Activated T-cell treated with anti-CD3 and anti-CD28 coated beads for 24 hours (primary cell): ENCODE measurements at places on chromosomes 4 and X.

GRCh38 chr4:6852582-6852981 is 57.0 kb upstream of the TBC1D14 start:
- no peak for DNase-seq

GRCh38 chr4:179719766-179720450 is 2277.7 kb upstream of the AGA start:
- DNase-seq, result no peak

- DNase-seq, result no peak
These were observed at the start of gene COL4A6 for GRCh38 chrX:108438110-108438623. COL4A6 (minus strand) TSS chrX:108438422; CDS start chrX:108438196, 226 bp downstream.

- DNase-seq, result no peak
These were observed 41.0 kb downstream of the RAI2 start for GRCh38 chrX:17820100-17820499.

DNA sequence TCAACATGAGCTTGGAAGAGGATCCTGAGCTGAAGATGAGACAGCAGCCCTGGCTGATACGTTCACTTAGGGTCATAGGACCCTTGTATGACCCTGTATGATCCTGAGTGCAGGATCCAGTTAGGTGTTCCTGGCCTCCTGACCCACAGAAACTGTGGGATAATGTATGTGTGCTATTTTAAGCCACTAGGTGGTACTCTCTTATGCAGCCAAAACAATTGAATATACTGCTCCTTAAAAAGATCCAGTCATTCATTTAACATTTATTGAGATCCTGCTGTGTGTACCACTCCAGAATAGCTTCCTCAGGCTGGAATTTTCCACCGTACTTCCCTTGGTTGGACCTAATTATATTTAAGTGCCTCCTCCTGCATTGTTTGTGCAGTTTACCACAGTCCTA is 167.1 kb downstream of the AMELX start:
- DNase-seq, result no peak

- no peak for DNase-seq
These were observed 265.5 kb downstream of the ARHGAP24 start for GRCh38 chr4:85740431-85740861.

GRCh38 chrX:50627696-50628095 is 157.1 kb upstream of the DGKK start:
- no peak for DNase-seq

DNA sequence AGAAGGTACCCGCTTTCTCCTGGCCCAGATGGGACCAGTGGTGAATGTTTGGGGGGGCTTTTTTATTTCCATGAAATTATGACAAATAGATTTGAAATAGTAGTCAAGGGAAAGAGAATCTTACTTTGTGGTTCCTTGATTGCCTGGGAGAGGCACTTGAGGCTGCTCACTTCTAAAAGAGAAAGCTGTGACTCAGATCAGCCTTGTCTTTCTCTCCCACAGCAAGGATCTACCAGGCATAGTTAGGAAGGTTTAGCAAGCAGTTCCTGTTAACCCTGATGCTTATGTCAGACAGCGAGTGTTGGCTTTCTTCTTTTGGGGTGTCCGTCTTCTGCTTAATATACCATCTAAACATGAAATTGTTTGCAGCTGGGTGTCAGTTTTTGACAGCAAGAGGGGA is 114.5 kb downstream of the TSPAN7 start:
- no peak for DNase-seq

DNA sequence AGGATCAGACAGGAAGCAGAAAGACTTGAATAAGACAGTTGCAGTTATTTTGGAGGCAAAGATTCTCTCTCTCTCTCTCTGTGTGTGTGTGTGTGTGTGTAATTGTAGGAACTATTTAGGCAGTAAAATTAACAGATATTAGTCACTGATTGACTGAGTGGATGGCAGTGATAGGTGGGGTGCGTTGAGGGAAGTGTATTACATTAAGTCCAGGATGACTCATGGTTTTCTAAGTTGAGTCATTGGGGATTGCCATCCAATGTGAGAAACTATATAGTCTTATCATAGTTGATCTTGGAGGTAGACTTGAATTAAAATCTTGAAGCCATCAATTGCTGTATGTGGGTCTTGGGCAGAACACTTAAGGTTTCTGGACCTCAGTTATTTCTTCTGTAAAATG is 75.4 kb downstream of the AR start:
- DNase-seq, result no peak

DNA sequence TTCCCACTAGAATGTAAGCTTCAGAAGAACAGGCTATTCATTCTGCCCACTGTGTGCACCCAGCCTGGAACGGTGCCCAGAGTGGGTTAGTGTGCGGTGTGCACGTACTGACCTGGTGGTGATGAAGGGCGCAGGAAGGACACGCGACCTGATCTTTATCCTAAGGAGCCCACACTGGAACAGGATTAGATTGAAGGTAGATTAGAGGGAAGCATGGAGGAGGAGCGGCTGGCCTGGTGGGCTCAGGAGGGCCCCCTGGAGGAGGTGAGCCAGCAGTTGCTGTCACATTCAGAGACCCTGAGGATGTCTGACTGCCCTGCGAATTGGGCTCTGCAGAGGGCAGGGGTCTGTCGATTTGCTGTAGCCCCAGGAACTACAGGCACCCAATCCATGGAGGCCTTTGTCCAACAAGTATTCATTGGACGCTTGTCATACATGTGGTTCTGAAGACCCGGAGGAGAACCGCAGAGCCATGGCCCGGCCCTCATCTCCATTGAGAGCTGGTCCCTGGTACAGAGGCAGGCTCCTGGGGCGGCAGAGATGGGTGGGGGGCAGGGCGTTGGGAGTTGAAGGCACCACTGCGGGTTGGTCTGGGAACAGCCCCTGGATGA is 73.2 kb downstream of the HTRA3 start:
- no peak for DNase-seq

DNA sequence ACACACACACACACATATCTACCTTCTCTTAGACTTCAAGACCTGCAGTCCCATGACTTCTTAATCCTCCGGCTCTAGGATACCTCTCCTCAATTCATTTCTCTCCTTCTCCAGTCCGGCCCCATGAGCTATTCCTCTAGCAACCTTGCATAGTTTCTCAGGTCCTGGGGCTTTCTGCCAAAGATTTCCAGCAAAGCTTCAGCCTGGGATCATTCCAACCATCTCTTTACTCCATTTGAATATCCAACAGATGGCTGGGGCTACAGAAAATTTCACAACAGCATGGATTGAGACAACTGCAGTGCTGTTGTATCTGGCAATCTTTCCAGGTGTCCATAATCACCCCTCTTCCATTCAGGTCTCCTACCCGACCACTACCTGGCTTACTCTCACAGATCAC is 184.1 kb downstream of the DCHS2 start:
- DNase-seq, result no peak

GRCh38 chr4:79163981-79164490 is 161.8 kb downstream of the NAA11 start:
- no peak for DNase-seq

DNA sequence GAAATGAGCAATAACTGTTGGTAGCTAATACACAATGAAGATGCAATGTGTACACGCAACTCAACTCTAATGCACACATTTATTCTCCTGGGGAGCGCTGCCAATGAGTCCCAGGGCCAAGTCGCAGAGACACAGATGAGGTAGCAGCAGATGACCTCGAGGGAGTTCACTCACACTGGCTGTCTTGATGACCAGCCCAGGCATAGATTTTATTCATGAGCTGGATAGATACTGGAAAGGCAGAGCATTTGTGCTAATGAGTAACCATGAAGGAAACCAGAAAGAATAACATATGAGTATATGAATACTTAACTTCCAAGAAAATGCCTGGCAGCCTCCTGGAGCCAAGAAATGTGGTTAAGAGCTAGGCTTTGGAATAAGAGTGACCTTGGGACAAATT is 42.3 kb downstream of the RASL11B start:
- DNase-seq, result no peak

GRCh38 chr4:164438321-164438720 is 315.6 kb upstream of the SMIM31 start:
- no peak for DNase-seq

DNA sequence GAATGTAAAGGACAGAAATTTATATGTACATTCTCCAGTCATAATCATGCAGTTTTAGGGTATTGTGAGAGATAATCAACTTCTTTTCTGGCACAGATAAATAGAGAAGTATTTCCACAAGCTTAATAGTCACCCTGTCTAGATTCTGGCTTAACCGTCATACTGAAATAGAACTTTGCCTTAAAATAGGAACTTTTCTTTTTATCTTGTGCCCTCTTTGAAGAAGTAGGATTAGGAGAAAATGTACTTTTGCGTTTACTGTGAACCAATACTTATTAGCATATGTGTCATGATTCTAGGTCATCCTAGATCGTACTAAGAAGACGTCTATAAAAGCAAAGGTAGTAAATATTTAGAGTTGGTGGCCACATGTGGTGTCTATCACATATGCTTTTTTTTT is 95.4 kb downstream of the NFKB1 start:
- no peak for DNase-seq

DNA sequence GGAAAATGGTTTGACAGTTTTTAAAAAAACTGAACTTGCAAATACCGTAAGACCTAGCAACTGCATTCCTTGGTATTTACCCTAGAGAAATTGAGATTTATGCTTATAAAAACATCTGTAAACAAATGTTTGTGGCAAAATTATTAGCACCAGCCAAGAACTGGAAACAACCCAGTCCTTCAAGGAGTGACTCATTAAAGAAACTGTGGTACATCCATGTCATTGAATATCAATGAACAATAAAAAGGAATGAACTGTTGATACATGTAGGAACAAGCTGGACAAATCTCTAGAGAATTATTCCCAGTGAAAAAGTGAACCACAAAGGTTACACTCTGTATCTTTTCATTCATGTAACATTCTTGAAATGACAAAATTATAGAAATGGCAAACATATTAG is 240.2 kb upstream of the ADAMTS3 start:
- no peak for DNase-seq

DNA sequence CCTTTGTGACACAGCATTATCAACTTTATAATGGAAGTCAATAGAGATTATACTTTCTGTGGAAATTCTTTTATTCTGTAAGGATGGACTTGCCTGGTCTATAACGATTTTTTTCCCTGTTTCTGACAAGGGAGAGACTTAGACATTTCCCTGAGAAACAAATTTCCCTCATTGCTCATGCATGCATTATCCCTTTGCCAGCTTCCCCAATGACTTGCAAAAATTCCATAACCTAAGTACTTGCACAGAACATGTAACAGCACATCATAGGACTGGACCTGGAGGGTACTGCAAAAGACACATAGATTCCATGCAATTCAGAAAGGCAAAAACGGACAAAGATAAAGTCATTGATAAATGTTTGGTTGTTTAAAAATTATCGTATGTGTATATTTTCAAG is 166.7 kb downstream of the FHIP1A start:
- DNase-seq, result no peak

GRCh38 chr4:65021737-65022136 is 612.5 kb upstream of the TECRL start:
- no peak for DNase-seq

DNA sequence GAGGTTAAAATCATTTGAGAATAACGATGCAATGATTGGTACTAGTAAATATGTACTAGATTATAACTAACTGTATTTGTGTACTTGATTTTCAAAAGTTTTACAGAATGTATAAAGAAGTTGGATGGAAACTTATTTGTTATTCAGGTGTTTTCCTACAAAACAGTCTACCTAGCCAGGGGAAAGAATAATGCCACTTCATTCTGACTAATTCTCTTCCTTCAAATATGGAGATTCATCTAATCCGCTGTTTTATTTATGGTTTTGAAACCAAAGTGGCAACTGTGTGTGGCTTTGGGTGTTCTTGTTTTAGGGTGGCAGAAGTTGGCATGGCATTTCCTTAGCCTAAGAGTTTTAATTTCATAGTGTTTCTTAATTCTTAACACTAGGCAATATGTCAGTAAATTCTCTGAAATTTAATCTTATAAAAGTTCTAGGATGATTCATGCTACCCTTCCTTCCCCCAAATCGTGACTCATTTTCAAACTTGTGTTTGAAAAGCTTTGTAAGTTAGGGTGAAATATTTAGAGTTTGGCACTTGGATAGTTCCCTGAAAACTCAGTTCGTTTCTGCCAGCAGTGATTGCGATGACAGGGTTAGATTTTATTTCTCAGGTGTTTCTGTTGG is 62.6 kb downstream of the DCLK2 start:
- DNase-seq, result no peak

DNA sequence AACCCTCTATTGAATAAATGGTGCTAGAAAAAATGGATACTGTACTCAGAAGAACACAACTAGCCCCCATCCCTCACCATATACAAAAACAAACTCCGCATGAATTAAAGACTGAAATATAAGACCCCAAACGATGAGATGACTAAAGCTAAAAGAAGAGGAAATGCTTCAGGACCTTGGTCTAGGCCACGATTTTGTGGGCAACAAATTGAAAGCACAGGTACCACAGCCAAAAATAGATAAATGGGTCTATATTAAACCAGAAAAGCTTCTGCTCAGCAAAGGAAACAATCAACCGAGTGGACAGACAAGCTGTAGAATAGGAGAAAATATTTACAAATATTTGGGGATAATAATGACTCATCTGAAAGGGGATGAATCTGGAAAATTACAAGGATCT is 86.4 kb upstream of the DHRSX start:
- no peak for DNase-seq

- DNase-seq, result no peak
These were observed 774 bp downstream of the ZCCHC4 start for GRCh38 chr4:25313201-25313895.

GRCh38 chr4:173205656-173206055 is 37.0 kb downstream of the GALNT7 start:
- no peak for DNase-seq

DNA sequence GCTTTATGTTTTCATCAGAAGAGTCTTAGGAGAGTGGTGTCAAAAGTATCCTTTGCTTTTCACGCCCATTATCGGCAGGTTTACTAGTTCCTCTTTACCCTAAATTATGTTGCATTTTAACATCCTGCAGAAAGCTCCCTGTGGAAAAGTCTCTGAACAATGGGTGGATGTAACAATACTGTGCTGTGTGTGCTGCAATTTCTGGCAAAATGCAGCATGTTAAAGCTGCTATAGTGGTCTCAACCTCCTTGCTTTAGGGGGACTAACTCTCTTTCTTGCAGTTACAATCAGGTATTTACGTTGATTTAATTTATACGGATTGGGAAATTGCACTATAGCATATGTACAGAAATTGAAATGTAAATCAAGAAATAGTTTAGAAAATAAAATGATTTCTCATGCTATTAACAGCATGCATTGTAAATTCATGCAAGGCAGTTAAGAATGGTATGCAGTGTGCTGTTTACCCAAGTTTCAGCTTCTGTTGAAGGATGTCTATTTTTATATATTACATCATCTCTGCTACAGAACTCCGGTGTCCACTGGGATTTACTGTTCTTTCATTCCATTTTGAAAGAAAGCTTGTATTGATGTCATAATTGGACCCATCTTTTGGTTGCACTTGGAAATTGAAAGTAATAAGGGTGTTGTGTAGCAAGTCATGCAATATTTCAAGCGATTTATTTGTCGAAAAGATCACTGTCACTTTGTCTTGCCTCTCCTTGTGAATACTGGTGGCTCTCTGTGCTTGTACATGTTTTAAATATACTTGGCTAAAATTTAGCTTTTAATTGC is 145.7 kb downstream of the RAPGEF2 start:
- no peak for DNase-seq

DNA sequence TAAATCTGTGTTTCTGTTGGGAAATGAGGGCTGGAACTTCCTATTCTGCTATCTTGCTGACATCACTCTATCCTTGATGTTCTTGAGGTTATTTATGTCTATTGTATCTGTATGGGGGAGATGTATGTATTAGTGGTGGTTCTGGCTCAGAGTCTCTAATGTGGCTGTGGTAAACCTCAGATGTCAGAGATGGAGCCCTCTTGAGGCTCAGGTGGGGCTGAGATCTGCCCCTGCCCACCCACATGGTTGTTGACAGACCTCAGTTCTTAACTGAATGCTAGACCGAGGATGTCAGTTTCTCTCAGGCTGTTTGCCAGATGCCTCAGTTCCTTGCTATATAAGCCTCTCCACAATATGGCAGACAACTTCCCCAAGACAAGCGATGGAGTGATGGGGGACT is 3.3 kb upstream of the CPE start:
- DNase-seq, result no peak
